Skeletal muscle tissue (tissue), 5 donors: ENCODE measurements at places on chromosomes 6 and 20. TPM values are rescaled to one million over a fixed set of nuclear protein-coding genes. Genes with fewer than 3 reads are reported as not detected.

The RGL2 gene
- total RNA-seq: 18.3 TPM

The BACH2 gene
- total RNA-seq: 3.7 TPM

The TREML2 gene
- total RNA-seq: under 0.01 TPM

The UNC93A gene
- total RNA-seq: not detected

The WFDC10A gene
- not detected for total RNA-seq

The NEURL2 gene
- total RNA-seq: 13.0 TPM

The INSM1 gene
- not detected for total RNA-seq

The RAB44 gene
- not detected for total RNA-seq

The TFAP2D gene
- not detected for total RNA-seq

The HMGN4 gene
- total RNA-seq: 45.9 TPM

The SNRPB2 gene
- 31.8 TPM for total RNA-seq

The OPRL1 gene
- 0.52 TPM for total RNA-seq

The PRSS35 gene
- 29.7 TPM for total RNA-seq

The PLCB4 gene
- total RNA-seq: 6.3 TPM
